Left lung (tissue), 14 donors: ENCODE measurements at places on chromosomes 1 and 21. TPM values are rescaled to one million over a fixed set of nuclear protein-coding genes. Genes with fewer than 3 reads are reported as not detected.
A peak's percentile ranks its signal among the peaks of the same experiment; 100 is the strongest.

GRCh38 chr1:94884507-94884906 is 42.4 kb downstream of the CNN3 start:
- no peak overlapping the region for H3K4me3 ChIP-seq
- no peaks in the 10 kb centered on the region for H3K27me3 ChIP-seq
- peaks cover 11% of the 10 kb centered on the region for H3K4me1 ChIP-seq
- peak overlapping the region; percentile 76 for H3K27ac ChIP-seq

DNA sequence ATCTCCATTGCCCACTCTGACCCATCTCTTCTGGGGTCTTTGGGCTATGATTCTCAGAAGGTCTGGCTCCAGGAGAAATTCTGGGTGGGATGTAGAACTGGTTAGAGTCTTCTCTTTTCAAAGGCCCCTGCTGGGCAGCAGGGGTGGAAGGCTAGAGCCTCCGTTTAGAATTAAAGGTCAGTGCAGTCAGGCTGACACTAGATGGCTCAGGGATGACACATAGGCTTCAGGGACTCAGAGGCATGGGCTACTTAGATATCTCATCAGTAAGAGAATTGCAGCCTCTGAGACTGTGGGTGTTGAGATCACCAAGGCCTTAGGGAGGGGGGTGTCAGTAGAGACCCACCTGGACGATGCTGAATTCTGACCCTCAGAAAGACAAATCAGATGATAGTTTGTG is 12.6 kb upstream of the PPM1J start:
- DNase-seq, result no peak
- peaks cover 5% of the 10 kb centered on the region for H3K4me1 ChIP-seq
- H3K27me3 ChIP-seq, result no peaks in the 10 kb centered on the region
- H3K36me3 ChIP-seq, result no peaks in the 10 kb centered on the region
- H3K4me3 ChIP-seq, result no peak overlapping the region

- H3K36me3 ChIP-seq, result no peaks in the 10 kb centered on the region
- DNase-seq, result no peak
- H3K27me3 ChIP-seq, result no peaks in the 10 kb centered on the region
- no peak overlapping the region for H3K4me3 ChIP-seq
- H3K27ac ChIP-seq, result no peak overlapping the region
Observed at GRCh38 chr1:157577420-157577819, 20.5 kb downstream of the FCRL4 start.

GRCh38 chr21:45386728-45387371 is 18.1 kb upstream of the COL18A1 start:
- no peak for DNase-seq
- no peaks in the 10 kb centered on the region for H3K36me3 ChIP-seq
- no peaks in the 10 kb centered on the region for H3K27me3 ChIP-seq
- peaks cover 5% of the 10 kb centered on the region for H3K4me1 ChIP-seq
- no peak overlapping the region for H3K27ac ChIP-seq
- H3K4me3 ChIP-seq, result no peak overlapping the region

DNA sequence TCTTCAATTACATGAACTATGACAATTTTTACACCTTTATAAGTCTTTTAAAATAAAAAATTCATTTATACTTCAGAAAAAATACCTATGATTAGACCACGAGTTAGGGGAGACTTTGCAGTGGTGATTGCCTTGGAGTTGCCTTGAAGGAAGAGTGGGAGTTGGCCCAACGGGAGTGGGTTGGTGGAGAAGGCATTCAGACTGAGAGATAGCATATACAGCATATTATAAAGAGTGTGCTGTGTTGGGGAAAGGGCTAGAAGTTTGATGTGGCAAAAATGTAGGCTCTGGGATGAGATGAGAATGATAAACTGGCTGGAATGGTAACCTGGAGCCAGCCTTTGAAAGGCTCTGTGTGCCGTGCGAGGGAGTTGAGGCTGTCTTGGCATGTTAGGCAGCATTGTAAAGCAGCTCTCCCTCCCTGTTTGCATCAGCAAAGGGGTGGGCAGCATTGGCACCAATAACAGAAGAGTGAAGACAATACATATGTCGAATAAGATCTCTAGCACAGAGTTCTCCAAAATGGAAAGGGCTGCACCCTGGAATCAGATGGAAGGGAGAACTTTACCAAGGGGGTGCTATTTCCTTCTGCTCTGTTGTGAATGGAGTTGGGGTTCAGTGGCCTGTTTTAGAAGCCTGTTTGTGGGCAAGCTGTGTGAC is 24.4 kb downstream of the MPZL1 start:
- no peaks in the 10 kb centered on the region for H3K27me3 ChIP-seq
- peaks cover 14% of the 10 kb centered on the region for H3K4me1 ChIP-seq
- H3K4me3 ChIP-seq, result no peak overlapping the region
- H3K36me3 ChIP-seq, result no peaks in the 10 kb centered on the region
- H3K27ac ChIP-seq, result no peak overlapping the region

DNA sequence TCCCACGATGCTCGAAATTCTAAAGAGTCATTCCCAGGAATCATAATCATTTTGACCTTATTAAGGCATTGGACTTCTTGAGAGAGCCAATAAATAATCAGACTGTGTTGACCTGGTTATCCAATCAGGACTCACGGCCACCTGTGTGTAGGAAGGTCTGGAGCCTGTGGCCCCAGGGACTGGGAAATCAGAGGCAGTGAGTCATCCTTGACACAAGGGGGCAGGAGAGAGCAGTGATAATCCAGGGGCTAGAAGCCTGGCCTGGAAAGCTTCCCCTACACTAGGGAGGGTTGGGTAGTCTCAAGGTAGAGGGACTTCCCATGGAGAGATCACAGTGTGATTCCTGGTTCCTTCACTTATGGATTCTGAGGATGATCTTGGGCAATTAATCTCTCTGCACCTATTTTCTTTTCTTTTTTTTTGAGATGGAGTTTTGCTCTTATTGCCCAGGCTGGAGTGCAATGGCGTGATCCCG is 4.7 kb downstream of the MR1 start:
- H3K4me1 ChIP-seq, result peaks cover 11% of the 10 kb centered on the region
- no peaks in the 10 kb centered on the region for H3K27me3 ChIP-seq
- no peak for DNase-seq
- H3K27ac ChIP-seq, result no peak overlapping the region

DNA sequence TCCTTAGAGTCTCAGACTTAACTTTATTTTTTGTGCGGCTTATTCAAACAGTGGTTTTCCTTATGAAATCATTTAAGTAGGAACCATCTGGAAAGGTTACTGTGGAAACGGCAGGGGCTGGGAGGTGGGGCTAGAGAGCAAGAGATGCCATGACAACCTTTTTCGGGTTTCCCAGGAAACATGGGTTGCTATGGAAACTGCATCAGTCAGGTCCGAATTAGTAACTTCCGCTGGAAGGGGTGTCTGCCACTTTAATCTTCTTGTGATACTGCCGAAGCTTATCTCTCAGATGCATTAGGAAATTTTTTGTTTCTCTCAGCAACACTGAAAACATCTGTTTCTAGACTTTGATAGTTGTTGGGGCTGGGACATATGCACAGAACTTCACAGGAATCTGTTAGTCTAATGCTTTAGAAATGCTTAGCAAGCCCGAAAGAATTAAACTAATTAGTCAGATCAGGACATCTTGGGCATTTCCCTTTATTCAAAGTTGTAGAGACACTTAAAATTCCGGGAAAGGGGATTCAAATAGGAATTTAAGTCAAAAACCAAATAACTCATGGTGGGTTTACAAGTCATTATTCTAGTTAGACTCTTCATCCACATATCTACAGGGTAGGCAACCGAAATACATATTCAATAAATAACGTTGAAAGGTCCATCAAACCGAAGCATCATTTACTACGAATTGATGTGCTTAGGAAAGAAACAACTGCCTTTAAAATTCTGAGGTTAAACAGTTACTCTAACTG is 2.6 kb downstream of the KCNA3 start:
- no peaks in the 10 kb centered on the region for H3K36me3 ChIP-seq
- peaks cover 11% of the 10 kb centered on the region for H3K4me1 ChIP-seq
- peaks cover 65% of the 10 kb centered on the region for H3K27me3 ChIP-seq
- no peak overlapping the region for H3K27ac ChIP-seq
- H3K4me3 ChIP-seq, result peak overlapping the region; percentile 56

DNA sequence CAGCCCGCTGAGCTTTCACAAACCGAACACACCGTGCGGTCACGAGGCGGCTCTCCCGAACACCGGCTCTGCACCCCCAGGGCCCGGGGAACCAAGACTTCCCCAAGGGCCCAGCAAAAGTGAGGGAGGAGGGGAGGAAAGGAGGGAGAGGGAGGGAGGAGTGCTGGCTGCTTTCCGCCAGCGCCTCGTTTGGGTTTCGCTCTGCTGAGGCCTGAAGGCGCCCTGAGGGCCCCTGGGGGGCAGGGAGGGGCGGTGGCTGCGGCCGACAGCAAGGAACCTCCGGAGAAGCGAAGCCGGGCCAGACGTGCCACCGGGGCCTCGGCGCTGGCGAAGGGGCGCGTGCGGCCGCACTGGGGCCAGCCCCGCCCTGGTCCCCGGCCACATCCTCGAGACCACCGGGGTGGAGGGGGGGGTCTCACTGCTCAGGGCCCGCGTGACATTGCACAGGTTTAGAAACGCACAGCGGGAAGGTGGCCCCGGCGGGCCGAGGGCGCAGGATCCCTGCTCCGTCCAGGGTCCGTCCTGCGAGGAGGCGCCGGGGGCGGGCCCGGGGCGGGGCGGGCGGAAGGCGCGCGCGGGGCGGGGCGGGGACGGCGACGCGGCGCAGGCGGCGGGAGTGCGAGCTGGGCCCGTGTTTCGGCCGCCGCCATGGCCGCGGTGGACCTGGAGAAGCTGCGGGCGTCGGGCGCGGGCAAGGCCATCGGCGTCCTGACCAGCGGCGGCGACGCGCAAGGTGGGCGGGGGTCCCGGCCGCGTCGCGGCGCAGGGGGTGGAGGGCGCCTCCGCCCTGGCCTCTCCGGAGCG is at the start of gene PFKL:
Gene PFKL (plus strand): TSS at position 596 of the 804 bp plus-strand sequence. CDS start 53 bp downstream, at position 649.
- peaks cover 21% of the 10 kb centered on the region for H3K4me1 ChIP-seq
- no peaks in the 10 kb centered on the region for H3K27me3 ChIP-seq
- H3K36me3 ChIP-seq, result no peaks in the 10 kb centered on the region

GRCh38 chr1:7526196-7526866 is 244.8 kb upstream of the VAMP3 start:
- DNase-seq, result peak; percentile 20
- H3K4me1 ChIP-seq, result no peaks in the 10 kb centered on the region
- H3K27ac ChIP-seq, result no peak overlapping the region
- H3K36me3 ChIP-seq, result no peaks in the 10 kb centered on the region

DNA sequence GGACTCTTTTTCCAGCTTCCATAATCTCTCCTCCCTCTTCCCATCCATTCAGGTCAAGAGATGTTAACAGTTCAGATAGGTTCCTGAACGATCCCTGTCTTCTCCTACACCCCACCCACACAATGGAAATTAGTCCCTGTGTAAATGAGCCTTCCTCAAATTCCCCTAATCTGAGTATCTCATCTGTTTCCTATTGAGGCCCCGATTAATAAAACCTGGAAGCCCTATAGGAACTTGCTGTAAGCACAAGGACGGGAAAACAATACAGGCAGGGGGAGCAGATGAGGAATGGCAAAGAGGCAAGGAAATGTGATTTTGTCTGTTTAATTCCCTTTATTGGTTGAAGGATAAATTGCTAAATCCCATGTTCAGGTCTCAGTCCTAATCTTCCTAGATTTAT is 7.1 kb upstream of the GPX7 start:
- no peaks in the 10 kb centered on the region for H3K4me1 ChIP-seq
- H3K27me3 ChIP-seq, result no peaks in the 10 kb centered on the region
- no peak for DNase-seq
- H3K4me3 ChIP-seq, result no peak overlapping the region
- H3K27ac ChIP-seq, result no peak overlapping the region
- no peaks in the 10 kb centered on the region for H3K36me3 ChIP-seq

GRCh38 chr21:26461500-26461899 is 111.6 kb downstream of the CYYR1 start:
- no peak for DNase-seq
- H3K4me1 ChIP-seq, result no peaks in the 10 kb centered on the region
- H3K27ac ChIP-seq, result no peak overlapping the region
- no peaks in the 10 kb centered on the region for H3K27me3 ChIP-seq
- H3K36me3 ChIP-seq, result no peaks in the 10 kb centered on the region
- H3K4me3 ChIP-seq, result no peak overlapping the region

RGS16 gene
- 10.1 TPM for total RNA-seq

GFI1 gene
- total RNA-seq, result 1.3 TPM

FAM110D gene
- 2.3 TPM for total RNA-seq

TIAM1 gene
- total RNA-seq, result 9.7 TPM

SLC35D1 gene
- 9.2 TPM for total RNA-seq

LRRC53 gene
- total RNA-seq, result not detected
